ENCODE measurements at places on chromosomes 5 and 9.

GRCh38 chr9:124695280-124695890 is 75.7 kb downstream of the NR6A1 start:
- no peak for DNase-seq

DNA sequence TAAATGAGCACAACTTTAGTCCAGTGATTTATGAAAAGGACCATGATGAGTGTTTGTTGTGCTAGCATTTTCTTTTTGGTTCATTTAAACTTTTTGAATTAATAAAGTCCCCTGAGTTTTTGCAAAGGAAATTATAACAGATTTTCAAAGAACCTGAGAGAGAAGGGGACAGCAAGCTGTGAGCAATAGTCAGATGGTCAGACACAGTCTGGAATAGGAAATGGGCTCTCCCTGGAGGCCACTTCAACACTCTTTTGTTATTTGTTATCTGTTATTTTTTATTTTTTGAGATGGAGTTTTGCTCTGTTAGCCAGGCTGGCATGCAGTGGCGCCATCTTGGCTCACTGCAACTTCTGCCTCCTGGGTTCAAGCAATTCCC is 171.1 kb downstream of the ARHGEF28 start:
- no peak for DNase-seq

DNA sequence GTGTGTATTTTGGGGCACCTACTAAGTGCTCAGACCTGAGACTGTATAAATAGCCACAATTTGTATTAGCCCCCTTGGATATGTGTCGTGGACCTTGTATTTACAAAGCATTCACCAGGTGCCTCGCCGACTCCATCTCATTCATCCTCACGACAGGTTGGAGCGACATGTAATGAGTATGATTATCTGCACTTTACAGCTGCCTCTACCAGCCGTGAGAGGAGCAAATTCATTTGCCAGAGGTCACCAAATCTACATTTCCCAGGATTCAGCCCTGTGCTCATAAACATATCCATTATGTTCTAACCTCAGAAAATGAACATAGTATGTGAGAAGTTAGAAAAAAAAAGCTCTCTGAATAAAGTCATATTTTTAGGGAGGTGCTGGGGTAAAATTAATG is 167.4 kb downstream of the ZDHHC21 start:
- DNase-seq: no peak

GRCh38 chr5:131756942-131757341 is 39.9 kb downstream of the FNIP1 start:
- DNase-seq: no peak

GRCh38 chr9:72984226-72984947 is 31.5 kb upstream of the ALDH1A1 start:
- no peak for DNase-seq

DNA sequence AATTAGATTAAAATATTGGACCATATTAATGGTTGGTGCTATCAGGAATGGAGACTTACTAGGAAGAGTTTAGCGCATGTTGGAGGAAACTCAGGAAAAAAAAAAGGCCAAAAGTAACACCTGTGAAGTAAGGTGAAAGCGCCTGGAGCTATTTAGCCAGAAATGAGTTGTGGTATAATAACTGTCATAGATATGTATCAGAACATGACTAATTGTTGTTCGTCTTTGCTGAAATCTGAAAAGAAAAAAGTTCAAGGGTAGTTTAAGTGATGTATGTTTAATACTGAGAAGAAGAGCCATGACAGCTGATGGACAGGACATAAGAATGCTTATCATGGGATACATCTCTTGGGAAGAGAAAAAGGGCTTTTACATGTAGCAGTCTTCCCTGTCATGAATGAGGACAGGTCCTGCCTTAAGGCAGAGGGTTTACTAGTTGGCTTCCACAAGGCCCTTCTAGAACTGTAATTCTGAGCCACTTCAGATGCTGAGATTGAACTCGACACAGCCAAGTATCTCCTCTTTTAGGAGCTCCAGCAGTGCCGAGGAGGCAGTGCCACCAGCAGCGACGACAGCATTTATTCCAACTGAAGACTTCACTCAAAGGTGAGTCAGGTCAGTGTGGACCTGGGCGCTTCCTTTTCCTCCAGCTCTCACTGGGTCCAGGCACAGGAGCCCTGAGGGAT is 940 bp upstream of the CAMK4 start:
- DNase-seq: no peak

- no peak for DNase-seq
Observed at GRCh38 chr9:75200892-75201470, 112.7 kb downstream of the OSTF1 start.

GRCh38 chr5:112342389-112342788 is 76.7 kb downstream of the EPB41L4A start:
- DNase-seq: no peak

- DNase-seq: no peak
Observed at GRCh38 chr5:180802325-180803180, at the start of gene MGAT1. TSS of gene MGAT1 (minus strand) at chr5:180802806. CDS start at chr5:180792971, 9,835 bp downstream.

All from SK-N-MC (cell line).